Stimulated activated CD4-positive, alpha-beta T cell treated with anti-CD3 and anti-CD28 coated beads, Interleukin-15, amount 100 ng/mL, for 1 hour (primary cell): ENCODE measurements at places on chromosomes 3 and 15.

DNA sequence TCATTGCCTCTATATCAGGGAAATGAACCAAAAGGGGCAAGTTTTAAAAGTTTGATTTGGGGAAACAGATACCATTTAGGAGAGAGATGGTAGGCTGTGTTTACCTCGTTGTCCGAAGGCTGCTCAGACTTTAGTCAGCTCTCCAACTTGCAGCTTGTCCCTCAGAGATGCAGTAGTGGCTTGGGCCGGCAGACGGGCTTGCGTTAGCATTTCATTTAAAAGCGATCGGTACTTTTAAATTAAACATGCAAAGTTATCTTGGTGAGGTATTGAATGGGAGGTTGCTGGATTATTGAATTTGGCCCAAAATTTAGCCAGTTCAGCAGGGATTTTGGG lies 26.2 kb downstream of the EEFSEC start:
- no peak for DNase-seq

- no peak for DNase-seq
These were observed 335.4 kb upstream of the IGF1R start for GRCh38 chr15:98312913-98313312.

DNA sequence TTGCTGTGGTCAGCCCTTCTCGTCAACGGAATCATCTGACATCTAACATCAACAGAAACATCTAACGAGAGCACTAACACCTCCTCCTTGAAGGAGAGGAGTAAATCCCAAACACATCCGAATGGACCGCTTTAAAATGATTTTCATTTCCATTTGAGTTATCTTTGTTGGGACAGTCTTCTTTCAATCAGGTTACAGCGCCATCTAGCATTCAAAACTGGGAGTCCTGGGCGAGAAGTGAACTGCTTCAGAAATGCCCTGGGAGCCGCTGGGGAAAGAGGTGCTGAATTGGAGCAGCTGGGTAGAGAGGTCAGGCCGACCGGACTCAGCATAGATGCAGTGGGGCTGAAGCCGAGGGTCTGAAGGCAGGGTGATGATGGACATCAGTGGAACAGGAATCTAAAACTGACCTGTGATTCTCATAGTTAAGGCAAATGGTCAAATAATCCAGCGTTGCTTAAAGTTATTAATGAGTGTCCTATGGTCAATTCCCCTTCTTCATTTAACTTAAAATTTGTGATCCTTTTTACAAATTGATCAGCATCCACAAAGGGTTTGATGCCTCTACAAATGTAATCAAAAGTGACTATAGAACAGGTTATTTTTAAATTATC lies 170.0 kb upstream of the NDN start:
- DNase-seq = no peak

DNA sequence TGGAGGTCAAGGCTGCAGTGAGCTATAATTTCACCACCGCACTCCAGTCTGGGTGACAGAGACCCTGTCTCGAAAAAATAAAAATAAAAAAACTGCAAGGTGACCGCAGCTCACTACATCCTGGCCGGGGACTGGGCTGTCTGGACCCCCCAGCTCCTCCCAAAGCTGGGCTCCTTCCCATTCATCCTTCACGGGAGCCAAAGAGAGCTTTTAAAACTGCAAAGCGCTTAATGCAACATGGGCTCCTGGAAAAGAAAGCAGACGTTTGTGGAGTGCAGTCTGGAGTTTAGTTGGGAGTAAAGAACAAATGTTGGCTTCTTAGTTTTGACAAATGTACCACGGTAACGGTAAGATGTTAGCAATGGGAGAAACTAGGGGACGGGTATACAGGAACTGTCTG lies 12.1 kb downstream of the PLXND1 start:
- no peak for DNase-seq

GRCh38 chr3:184601576-184602371 lies 40.2 kb downstream of the EPHB3 start:
- DNase-seq = no peak
